AG10803 (cell line): ENCODE measurements at places on chromosomes 16 and 17.

DNA sequence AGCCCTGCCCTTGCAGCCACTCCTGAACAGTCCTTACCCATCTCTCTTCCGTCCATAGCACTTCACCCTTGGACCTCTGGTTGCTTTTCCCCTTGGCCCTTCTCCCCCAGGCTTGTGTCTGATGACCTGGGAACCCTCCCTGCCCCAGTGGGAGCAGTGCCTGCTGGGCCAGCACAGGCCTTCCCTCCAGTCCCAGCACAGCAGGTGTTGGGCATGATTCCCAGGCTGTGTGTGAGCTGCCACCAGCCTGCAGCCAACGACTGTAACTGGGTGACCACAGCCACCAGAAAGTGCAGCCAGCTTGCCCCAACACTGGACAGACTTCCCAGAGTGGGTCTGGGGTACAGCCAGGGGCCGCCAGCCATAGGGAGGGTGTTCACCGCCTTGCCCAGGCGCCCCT lies 30.0 kb downstream of the CRAMP1 start:
- DNase-seq, result no peak

DNA sequence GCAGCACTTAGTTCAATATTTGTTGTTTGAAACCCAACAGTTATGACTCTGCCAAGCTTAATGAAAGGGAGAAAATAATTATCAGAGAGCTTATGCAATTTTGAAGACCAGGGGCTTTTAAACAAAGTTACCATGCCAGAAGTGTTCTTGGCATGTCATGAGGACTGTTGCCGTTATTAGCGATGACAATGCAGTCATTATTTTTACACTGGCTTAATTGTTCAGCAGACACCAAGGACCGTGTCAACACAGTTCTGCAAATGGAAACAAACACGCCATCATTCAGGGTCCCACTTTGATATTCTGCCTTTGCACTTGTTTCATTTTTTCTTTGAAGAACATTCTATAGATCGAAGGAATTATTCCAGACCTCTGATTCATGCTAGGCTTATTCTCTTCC lies 518.5 kb downstream of the CDH13 start:
- DNase-seq, result no peak

- DNase-seq, result peak; percentile 33
Observed at GRCh38 chr16:24524855-24525677, 14.3 kb upstream of the RBBP6 start.

DNA sequence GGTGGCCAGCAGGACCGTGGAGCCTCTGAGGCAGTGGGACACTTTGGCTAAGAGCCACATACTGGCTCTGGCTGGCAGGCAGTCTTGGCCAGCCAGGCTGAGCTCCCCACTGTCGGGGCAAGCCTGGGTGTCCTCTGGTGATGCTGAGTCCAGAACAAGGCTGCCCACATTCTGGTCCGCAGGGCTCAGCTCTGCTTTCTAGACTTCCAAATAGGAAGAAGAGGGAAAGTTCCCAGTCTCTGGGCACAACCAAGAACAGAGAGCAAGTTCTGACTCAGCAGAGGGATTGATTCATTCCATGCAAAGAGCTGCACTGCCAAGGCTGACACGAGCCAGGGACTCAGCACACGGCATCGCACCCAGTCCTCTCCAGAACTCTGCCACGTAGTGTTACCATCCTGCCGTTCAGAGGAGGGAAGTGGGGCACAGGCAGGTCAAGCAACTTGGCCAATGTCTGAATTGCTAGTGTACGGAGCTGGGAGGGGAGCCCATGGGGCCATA lies 58.9 kb downstream of the NOS2 start:
- peak; percentile 28 for DNase-seq

DNA sequence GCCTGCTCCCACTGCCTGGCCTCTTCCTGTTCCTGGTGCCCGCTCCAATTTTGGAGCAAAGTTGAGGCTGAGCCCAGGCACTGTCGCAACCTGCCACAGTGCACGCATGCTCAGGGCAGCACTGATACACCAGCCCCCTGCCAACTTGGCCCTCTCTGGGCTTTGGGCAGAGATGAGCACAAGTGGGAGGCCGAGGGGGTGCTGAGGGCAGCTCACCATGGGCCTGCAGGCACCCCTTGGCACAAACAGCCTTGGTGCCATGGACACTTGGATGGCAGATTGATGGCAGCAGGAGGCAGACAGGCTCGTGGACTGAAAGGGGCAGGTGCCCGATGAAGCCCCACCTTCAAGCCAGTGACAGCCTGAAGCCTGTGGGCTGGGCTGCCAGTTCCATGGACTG lies 42.9 kb downstream of the PIGL start:
- no peak for DNase-seq

DNA sequence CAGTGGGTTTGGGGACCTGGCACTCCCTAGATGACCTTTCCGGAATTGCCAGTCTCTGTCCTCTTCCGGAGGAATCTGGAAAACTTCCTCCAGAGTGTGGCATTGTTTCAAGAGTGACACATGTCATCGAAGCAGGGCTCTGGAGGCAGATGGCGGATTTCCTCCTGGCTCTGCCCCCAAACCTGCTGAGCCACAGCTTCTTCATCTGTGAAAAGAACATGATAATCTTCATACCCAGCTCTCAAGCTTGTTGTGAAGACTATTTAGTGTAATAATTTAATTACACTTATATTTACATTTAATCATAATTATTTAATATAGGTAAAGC lies 19.7 kb upstream of the TEX2 start:
- no peak for DNase-seq

- no peak for DNase-seq
Observed at GRCh38 chr16:30777591-30778297, 9.3 kb downstream of the ZNF629 start.

GRCh38 chr16:53780051-53780450 lies 76.1 kb downstream of the FTO start:
- no peak for DNase-seq

GRCh38 chr17:48062273-48062672 lies 14.1 kb downstream of the NFE2L1 start:
- no peak for DNase-seq

GRCh38 chr16:2953706-2954627 lies 10.1 kb upstream of the KREMEN2 start:
- no peak for DNase-seq

DNA sequence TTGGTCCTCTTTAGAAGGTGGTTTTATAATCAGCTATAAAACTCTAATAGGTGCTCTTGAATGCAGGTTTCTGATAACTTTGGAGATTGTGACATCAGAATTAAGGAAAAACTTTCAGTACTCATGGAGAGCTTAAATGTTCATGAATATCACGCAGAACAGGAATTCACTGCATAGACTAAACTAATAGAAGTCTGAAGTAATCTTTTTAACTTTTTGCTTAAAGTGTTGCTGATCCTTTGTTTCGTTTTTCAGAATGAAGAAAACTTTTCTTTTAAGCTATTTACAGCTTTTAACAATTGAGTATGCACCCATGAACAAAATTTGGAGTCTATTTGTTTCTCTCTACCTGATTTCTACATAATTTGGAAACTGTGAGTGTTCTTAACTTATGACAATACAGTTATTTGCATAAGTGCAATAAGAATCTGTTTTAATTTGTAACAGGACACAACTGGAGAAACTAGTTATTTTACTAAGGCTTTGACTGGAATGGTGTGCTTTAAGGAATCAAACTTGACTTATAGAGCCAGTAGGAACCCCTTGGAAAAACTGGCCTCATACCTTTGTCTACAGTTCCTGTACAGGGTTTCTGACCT lies 17.0 kb upstream of the TRIM25 start:
- no peak for DNase-seq

GRCh38 chr17:1713878-1714426 lies 3.8 kb upstream of the TLCD2 start:
- DNase-seq, result peak; percentile 50

GRCh38 chr16:83928341-83929055 lies 24.5 kb upstream of the OSGIN1 start:
- peak; percentile 88 for DNase-seq

GRCh38 chr16:82405736-82406135 lies 221.0 kb upstream of the CDH13 start:
- no peak for DNase-seq

DNA sequence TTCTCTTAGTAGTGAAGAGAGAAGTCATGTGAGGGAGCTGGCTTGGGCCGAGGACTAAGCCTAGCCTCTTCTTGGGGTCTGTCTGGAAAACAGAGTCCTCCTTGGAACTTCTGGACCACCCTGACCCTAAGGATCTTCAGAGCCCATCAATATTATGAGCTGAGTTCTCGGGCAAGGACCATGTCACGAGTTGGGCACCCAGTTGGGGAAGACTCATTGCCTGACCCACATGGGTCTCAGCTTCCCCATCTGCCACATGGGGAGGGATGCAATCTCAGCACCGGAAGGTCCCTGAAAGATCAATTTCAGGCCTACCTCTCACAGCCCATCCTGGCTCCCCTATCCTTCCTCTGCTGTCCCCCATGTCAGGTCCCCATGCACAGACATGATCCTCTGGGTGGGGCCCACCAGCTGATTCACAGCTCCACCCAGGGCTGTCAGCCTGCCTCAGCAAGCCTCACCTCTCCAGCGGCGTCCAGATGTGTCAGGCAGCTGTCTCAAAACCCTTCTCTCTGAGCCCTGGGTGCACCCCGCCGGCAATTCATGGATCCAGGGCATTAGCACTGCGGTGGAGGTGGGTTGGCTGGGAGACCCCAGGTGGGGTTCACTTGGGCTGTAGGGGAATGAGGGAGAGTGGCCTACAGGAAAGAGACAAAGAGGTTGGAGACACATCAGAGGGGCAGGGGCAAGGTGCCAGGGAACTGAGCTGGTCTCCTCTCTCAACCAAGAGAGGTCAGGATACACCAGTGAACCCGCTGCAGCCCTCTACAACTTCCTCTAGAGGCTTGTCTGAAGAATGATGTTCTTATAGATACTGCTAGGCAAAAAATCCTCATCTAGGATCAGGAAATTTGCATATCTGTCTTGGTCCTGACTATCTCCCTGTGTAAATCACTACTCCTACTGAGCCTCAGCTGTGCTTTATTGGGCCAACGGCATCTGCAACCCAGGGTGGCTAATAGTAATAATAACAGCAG lies 1.8 kb downstream of the NLRP1 start:
- DNase-seq, result no peak

DNA sequence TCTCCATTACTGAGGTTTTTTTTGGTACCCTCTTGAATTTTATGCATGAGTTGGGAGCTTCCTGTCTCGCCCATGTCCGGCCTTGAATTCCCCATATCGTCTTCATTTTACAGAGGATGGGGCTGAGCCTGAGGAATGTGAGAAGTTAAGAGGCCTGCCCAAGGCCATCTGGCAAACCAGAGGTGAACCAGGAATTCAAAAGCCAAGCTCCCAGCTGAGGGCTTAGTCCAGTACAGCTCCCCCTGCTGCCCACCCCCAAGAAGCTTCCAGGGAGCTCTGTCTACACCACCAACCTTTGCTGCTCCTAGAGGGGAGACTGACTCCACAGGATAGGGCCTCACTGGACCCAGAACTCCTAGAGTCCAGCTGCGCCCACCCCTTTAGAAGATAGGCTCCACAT lies 20.7 kb upstream of the C16orf78 start:
- DNase-seq, result peak; percentile 6

DNA sequence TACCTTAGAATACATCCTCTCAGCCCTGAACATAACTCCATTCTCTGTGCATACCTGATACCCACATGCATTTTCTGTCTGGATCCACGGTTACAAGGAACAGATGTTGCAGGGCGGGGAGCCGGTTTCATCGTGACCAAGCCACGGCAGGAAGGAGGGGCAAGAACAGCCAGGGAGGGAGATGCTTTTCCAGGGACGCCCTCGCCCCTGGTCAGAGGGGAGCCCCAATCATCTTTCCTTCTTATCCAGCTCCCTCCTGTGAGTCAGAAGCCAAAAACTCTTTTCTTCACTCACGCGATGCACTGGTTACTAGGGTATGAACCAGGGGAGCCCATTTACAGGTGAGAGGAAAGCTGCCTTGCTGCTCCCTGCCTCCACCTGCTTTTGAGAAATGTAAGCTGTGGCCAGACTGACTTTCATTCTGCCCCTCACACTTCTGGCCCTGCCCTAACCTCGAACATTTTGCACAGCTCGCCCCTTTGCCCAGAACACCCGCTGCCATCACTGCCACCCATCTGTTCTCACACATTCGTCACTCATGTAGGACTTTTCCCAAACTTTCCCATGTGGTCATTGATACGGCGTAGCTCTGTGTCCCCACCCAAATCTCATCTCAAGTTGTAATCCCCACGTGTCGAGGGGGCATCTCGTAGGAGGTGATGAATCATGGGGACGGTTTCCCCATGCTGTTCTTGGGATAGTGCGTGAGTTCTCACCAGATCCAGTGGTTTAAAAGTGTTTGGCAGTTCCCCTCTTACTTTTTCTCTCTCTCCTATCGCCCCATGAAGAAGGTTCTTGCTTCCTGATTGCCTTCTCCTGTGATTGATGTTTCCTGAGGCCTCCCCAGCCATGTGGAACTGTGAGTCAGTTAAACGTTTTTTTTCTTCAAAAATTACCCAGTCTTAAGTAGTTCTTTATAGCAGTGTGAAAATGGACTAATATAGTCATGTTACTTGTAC lies 20.5 kb downstream of the FOXL1 start:
- DNase-seq, result peak; percentile 73

DNA sequence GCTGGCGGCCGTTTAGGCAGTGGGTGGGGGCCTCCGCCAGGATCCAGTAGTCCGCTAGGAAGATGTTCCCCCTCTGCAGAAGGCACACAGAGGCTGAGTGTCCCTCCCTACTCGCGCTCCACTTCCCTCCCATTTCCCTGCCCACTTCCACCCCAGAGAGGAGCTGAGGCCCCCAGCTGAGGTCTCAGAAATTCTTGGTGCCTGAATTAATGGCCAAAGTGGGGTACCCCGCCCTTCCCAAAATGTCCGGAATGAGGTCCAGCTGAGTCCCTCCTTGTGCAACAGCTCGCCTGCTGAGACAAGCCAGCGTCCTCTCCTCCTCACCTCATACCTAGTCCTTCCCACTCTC lies 7.9 kb downstream of the ALOXE3 start:
- DNase-seq, result no peak

- no peak for DNase-seq
Observed at GRCh38 chr17:17326275-17326875, 23.2 kb downstream of the NT5M start.

- DNase-seq, result peak; percentile 76
Observed at GRCh38 chr16:17467923-17468540, 2.7 kb downstream of the XYLT1 start.

GRCh38 chr16:67310561-67310960 lies 16.0 kb downstream of the KCTD19 start:
- no peak for DNase-seq
